ENCODE measurements at places on chromosomes 3 and 15. TPM values are rescaled to one million over a fixed set of nuclear protein-coding genes. Genes with fewer than 3 reads are reported as not detected.

GRCh38 chr3:58833491-58833890, 166.9 kb upstream of the FAM3D start:
- no peak for DNase-seq

GRCh38 chr3:37256447-37256846, 82.1 kb upstream of the LRRFIP2 start:
- no peak for DNase-seq

DNA sequence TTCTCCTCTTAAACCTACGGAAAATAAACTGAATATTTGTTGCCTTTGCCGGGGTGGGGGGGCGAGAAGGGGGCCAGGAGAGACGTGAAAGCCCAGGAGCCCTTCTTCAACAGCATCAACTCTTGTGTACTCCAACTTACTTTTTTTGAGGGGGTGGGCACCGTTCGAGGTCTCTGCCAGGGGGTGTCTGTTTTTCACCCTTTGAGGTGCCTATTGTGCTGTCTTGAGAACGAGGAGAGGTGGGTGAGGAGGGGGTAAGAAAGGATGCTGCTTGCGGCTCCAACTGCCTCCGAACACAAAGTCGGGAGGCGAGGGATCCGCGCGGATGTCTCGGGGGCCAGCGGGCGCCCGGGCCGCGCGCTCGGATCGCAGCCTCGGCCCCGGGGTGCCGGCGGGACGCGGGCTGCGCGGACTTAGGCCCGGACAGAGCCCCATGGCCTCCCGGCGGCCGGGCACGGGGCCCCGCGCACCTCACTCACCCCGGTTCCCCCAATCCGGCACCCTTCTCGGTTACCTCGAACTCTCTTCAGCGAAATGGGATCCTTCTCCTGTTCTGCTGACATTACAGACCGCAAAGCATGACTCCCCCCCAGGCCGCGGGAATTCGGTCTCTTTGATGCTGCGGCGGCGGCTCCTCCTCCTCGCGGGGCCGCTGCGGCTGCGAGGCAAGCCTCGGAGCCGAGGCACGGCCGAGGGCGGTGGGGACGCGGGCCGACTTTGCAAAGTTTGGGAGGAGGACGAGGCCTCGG, 650 bp downstream of the PYGO1 start:
- DNase-seq: no peak

GPR149 gene
- not detected for total RNA-seq

ATP13A4 gene
- 0.37 TPM for total RNA-seq

SLC22A14 gene
- not detected for total RNA-seq

GRCh38 chr15:60582370-60583036, 103.6 kb upstream of the ICE2 start:
- DNase-seq: peak; percentile 47

GRCh38 chr3:141346418-141346817, 21.9 kb upstream of the ZBTB38 start:
- no peak for DNase-seq

GRCh38 chr3:155886915-155887314, 16.5 kb downstream of the GMPS start:
- DNase-seq: no peak

- no peak for DNase-seq
These were observed 164.8 kb upstream of the NUDT16 start for GRCh38 chr3:131216801-131217200.

ZNF860 gene
- 0.66 TPM for total RNA-seq

LRRN1 gene
- total RNA-seq: 0.28 TPM

DNA sequence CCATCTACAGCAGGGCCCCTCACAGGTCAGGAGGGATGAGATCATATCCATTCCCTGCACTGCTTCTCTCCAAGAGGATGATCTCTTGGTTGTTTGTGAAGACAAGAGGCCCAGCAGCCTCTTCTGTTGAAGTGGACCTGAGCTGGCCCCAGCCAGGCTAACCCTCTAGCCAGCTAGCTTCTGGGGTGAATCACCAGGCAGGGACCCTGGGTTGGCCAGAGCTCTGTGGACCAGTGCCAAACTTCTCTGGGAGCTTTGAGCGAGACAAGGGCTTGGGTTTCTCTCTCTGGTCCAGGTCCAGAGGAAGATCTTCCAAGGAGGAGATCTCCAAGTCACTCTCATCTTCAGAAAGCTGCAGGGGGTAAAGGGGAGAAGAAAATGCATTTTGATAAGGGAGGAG, 52.7 kb downstream of the CLDN18 start:
- DNase-seq: no peak

SAMMSON gene
- total RNA-seq: not detected

GRCh38 chr15:40029979-40030893, 8.7 kb downstream of the SRP14 start:
- DNase-seq: no peak

DNA sequence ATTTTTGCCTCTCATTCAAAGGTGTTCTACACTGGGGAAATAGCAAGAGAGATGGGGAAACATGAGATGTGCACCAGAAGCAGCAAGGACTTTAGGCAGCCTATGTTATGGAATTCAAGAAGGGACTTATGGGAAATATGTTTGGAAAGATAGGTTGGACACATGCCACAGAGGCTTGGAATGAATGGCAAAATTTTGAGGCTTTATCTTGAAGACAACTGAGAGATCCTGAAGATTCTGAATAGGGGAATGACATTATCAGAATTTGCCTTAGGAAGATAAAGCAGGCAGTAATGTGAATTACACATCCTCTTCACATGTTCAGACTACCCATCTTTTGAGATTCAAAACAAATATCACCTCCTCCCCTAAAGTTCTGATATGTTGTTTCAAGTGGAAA, 10.0 kb upstream of the MECOM start:
- no peak for DNase-seq

OIP5 gene
- total RNA-seq: 9.5 TPM

TSEN2 gene
- 38.8 TPM for total RNA-seq

C3orf20 gene
- total RNA-seq: 0.08 TPM

GRCh38 chr3:30768703-30769550, 125.5 kb downstream of the GADL1 start:
- DNase-seq: peak; percentile 64

- no peak for DNase-seq
These were observed 23.5 kb upstream of the NIT2 start for GRCh38 chr3:100311011-100311410.

- DNase-seq: no peak
These were observed 121.0 kb downstream of the GREM1 start for GRCh38 chr15:32838820-32839219.

GRCh38 chr3:127803619-127804018, 18.7 kb downstream of the MGLL start:
- DNase-seq: no peak

SCN11A gene
- not detected for total RNA-seq

FBXW12 gene
- not detected for total RNA-seq

SAMD7 gene
- total RNA-seq: not detected

NOX5 gene
- total RNA-seq: not detected

Measured in activated T-cell treated with anti-CD3 and anti-CD28 coated beads, Interleukin-2, amount 50 U/mL, for 4 hours (primary cell).